EH (cell line): ENCODE measurements at places on chromosomes 3 and 15.

- no peak for DNase-seq
These were observed 232.0 kb downstream of the RAP2B start for GRCh38 chr3:153394017-153394416.

DNA sequence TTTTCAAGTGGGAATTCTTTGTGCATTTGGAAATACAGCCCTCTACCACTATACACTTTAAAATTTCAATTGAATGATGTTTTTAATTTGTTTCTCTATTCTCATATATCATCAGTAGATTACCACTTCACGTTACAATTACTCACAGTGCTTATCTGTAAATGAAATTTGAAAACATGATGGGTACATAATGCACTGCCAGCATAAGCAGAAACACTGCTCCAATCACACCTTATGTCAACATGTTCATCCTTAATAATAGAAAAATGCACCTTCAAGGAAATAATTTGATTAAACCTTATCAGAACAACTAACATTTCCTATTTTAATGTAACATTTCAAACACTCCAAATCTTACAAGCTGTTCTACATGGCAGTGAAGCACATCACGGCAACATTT lies 718.4 kb downstream of the GBE1 start:
- DNase-seq: no peak

DNA sequence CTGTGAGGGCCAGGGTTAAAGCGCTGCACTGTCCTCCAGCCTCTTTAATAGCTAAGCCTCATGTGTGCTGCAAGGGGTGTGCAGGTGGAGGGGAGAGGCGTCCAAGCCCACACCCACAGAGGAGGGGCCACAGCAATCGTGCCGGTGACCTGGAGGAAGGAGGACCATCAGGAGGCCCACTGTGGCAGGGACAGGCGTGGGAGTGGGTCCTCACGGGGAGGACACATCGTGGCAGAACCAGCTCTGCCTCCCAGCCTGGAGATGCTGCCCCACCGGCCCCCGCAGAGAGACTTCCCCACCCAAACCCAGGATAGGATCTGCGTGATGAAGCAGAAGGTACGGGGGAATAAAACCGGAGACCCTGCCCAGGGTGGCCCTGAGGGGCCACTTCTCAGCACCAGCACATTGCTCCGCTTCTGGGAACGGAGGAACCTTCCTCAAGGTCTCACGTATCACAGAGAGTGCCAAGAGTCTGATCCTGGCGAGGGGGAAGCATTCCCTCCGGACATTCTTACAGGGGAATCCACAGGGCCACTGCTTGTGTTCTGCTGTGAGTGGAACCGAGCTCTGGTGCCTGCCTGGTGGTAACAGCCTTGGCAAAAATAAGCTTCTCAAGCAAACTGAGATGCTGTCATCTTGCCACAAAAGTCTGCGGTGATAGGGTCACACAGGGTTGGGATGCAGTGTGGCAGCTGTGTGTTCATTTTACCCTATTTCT lies 199.8 kb downstream of the XXYLT1 start:
- DNase-seq: no peak

GRCh38 chr3:149481056-149481455 lies 6.6 kb downstream of the TM4SF4 start:
- DNase-seq: no peak

DNA sequence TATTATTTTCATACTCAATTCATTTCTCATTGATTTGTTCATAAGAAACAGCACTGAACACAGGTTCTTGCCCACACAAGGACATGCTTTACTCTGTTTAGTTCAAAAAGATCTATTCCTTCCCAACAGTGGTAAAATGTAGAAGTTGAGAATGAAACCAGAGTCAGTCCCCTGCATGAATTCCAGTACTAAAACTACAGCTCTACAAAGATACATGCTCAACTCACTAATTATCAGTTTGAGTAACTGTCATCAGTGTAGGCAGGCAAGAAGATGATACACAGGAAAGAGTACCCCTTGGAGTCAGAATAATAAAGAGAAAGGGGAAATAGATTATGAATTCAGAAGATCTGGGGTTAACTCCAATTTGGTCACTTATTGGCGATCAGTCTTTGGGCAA lies 43.2 kb downstream of the NR2E3 start:
- no peak for DNase-seq
